ENCODE measurements at places on chromosomes 5 and 9.
A peak's percentile ranks its signal among the peaks of the same experiment; 100 is the strongest.

- no peak for DNase-seq
Measured at GRCh38 chr9:84829471-84829870, 159.9 kb downstream of the NTRK2 start.

DNA sequence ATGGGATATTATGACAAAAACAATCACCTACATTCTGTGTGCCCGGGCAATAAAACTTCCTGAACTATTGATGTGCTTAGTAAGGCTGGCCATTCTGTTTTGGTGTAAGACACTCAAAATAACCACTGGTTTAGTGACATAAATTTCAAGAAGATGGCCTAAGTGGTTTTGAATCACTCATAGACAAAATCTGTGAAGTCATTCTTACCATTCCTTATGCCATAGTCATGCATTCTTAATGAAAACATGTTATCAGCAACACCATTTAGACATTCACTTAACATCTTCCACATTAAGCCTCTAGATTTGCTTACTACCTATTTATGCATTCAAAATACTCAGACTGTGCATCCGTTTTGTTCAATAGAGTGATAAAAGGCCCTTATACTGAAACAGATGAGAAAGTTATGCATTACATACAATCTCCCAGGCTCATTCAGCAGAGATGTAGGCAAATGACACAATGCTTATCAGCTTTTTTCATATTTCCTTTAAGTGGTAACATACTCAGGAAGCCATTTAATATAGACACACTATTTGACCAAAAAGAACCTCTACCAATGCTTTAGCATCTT lies 848.8 kb upstream of the DMAC1 start:
- no peak for DNase-seq

DNA sequence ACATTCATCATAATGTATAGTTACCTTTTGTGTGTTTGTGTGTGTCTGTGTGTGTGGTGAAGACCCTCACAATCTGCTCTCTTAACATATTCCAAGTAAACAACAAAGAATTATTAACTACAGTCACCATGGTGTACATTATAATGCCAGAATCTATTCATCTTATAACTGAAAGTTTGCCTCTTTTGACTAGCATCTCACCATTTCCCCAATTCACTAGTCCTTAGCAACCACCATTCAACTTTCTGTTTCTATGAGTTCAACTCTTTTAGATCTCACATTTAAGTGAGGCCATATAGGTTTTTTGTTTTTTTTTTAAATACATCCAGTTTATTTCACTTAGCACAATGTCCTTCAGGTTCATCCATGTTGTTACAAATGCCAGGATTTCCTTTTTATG lies 83.6 kb downstream of the SMC2 start:
- DNase-seq = no peak

GRCh38 chr5:95392593-95393182 lies 1.5 kb downstream of the FAM81B start:
- no peak for DNase-seq

- DNase-seq = peak; percentile 37
Measured at GRCh38 chr9:15104826-15105420, 194.7 kb upstream of the FREM1 start.

DNA sequence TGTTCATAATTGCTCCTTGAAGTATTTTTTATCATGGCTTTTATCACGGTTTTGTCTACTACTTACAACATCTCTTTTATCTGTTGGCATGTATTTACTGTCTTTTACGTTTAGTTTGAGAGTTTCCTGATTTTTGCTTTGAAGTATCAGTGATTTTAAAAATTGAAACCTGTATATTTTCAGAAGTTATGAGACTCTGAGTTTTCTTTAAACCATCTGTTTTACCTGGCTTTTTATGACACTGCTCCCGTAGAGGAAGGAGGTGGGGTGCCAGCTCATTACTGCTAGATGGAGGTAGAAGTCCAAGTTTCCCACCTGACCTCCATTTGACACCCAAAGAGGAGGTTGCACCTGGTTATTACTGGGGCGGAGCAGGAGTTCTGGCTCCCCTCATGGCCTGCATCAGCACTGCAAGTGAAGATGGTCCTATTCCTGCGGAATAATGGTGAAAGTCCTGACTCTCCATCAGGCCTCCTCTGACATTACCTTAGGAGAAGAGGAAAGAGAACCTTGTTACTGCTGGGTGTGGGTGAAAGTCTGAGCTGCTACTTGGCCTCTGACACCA lies 10.0 kb upstream of the ZNF131 start:
- DNase-seq = no peak

All from GM20000 (cell line).